Activated naive CD4-positive, alpha-beta T cell (primary cell): ENCODE measurements at places on chromosomes 2 and 18.

GRCh38 chr2:158745067-158745865, 49.9 kb upstream of the DAPL1 start:
- DNase-seq: no peak

DNA sequence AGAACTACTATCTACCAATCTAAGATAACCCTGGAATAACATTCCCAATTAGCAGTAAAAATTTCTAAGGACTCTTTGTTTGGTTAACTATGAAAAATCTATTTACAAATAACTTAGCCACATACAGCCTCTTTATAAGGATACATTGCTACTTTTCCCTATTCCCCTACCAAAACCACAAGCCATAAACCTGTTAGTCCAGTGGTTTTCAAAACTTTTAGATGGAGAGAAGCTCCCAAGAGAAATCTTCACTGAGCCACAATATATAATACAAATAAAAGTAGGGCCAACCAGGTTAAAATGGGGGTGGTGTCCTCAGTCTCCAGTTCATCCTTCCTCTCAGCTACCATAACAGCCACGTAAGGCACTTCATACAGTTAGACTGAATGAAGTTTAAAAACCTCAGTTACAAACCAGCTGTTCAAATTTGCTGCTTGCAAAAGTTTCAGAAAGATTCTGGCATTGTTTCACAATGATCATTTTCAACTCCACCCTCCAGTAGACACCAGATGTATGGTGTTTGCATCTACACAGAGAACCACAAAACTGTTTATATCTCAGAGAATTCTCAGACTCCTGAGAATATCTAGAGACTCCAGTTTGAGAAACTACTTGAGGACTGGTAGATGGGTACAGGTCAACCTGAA, 26.0 kb downstream of the SOS1 start:
- no peak for DNase-seq

GRCh38 chr2:156300337-156300736, 32.2 kb downstream of the NR4A2 start:
- no peak for DNase-seq

- no peak for DNase-seq
Measured at GRCh38 chr2:102387763-102388546, 32.4 kb downstream of the IL18R1 start.

- DNase-seq: no peak
Measured at GRCh38 chr2:27308359-27308881, at the start of gene UCN. Gene UCN, minus strand, starts transcription at chr2:27308445. Its CDS starts 550 bp downstream, at chr2:27307895.

- no peak for DNase-seq
Measured at GRCh38 chr2:85269959-85270358, 57.8 kb downstream of the TGOLN2 start.

- no peak for DNase-seq
Measured at GRCh38 chr2:79715338-79715737, 202.5 kb downstream of the CTNNA2 start.

DNA sequence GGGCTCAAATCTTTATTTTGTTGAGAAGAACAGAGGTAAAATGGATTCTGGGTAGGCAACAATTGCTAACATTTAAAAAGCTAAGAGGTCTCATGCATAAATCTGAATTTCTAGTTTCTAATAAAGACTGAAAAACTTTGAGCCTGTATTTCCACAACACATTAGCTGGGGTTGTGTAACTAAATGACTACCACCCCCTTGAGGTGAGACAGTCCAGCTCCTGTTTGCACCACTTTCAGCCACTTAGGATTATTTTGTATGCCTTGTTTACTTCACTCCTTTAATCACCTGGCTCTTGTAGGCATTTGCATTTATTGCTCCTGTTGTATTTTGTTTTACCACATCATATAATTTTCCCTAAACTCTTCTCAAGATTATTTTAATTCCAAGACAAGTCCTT, 376.6 kb downstream of the PTH2R start:
- DNase-seq: no peak

GRCh38 chr2:227606476-227606875, 7.8 kb downstream of the SCYGR2 start:
- DNase-seq: no peak

GRCh38 chr18:26457611-26458353, 90.6 kb downstream of the KCTD1 start:
- DNase-seq: no peak

DNA sequence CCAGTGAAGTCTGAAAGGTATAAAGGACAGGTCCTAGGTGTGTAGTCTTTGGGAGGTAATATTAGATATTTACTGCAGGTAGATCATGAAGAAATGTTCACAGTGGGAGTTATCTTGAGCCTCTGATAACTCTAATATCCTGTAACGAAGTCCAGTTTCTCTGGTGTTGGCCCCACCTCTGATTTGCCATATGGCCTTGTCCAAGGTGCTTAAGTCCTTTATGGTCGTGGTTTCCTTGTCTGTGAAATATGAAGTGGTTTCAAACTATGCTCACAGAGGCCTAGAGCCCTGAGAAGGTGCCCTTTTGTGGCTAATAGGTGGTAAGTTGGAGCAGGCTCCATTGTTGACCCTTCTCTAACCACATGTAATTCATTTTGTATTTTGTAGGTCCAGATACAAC, 190.7 kb downstream of the ICOS start:
- no peak for DNase-seq

- DNase-seq: no peak
Measured at GRCh38 chr2:215914054-215914776, 99.1 kb downstream of the MREG start.

DNA sequence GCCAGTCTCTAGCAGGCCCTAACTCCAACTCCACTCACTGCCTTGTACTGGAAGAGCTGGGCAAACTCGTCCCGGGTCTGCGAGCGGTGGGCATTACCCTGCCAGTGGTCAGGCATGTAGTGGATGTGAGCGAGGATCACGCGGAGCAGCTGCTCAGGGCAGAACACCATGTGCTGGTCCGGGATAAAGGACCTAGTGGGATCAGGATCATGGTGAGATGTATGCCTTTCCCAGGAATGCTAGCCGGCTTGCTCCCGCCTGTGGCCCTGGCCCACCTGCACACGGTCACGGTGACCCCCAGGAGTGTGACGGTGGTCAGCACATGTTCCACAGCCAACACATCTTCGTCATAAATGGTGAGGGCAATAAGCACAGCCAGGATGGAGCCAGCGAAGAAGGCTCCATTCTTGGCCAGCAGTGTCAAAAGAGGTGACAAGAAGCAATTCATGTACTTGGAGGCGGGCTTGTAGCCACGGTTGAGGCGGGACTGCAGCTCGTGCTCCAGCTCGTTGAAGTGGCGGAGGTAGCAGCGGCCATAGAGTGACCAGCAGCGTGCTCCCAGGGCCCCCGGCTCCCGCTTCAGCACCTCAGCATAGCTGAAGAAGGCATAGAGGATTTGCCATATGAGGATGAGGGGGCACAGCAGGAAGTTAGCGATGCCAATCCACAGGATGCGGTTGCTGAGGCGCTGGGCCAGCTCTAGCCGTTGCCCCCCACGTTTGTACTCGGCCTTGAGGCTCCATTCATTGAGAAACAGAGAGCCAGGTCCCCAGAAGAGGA, 5.3 kb upstream of the ABCB6 start:
- no peak for DNase-seq

DNA sequence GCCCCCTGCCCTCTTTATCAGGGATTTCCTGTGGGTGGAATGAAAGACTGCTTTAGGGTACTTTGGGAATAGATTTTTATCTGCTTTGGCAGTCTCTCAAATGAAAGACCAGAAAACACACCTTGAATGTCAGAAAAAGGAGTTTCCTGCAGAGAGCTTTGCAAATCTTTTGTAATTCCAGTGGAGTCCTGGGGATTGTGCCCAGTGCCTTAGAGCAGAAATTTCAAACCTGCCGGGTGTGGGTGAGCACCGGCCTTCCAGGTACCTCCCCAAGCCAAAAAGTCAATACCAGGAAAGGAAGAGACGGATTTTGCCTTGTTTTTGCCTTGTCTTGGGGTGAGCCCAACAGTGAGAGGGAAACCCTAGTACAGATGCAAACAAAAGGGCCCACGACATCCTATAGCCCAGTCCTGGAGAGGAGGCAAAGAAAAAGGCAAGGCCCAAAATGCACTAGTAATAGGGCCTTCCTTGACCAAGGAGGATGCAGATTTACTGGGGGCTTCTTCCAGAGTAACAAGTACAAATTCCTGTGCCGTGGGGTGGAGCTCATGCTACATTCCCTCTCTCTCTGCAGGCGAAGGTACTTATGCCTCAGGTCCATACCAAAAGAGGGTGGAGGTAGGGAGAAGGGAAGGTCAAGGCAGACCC, 36.4 kb downstream of the FOXI3 start:
- DNase-seq: no peak

- DNase-seq: no peak
Measured at GRCh38 chr2:6008186-6008585, 316.0 kb downstream of the SOX11 start.

GRCh38 chr2:199462956-199463692, 5.4 kb upstream of the SATB2 start:
- peak; percentile 33 for DNase-seq

GRCh38 chr18:8834881-8835280, 129.5 kb downstream of the MTCL1 start:
- no peak for DNase-seq

DNA sequence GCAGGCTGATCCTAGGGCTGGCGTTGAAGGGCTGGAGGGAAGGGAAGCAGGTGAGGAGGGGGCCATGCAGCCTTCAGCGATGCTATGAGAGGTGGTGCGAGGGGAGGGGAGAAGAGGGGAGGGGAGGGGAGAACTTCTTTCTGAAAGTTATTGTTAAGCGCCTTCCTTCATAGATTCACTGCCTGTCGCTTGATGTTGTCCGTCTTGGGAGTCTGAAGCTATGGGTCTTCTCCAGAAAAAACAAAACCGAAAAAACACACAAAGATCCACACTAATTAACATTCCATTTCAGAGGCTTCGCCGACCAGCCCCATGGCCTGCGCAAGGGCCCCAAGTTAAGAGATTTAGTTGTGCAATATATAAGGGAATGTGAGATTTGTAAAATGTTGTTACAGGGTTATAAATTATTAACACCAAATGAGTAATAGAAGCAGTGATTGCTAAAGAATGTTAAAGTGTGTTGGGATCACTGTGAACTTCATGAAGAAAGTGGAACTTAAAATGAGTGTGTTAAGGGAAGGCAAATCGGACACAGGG, 758 bp downstream of the CFAP221 start:
- no peak for DNase-seq

DNA sequence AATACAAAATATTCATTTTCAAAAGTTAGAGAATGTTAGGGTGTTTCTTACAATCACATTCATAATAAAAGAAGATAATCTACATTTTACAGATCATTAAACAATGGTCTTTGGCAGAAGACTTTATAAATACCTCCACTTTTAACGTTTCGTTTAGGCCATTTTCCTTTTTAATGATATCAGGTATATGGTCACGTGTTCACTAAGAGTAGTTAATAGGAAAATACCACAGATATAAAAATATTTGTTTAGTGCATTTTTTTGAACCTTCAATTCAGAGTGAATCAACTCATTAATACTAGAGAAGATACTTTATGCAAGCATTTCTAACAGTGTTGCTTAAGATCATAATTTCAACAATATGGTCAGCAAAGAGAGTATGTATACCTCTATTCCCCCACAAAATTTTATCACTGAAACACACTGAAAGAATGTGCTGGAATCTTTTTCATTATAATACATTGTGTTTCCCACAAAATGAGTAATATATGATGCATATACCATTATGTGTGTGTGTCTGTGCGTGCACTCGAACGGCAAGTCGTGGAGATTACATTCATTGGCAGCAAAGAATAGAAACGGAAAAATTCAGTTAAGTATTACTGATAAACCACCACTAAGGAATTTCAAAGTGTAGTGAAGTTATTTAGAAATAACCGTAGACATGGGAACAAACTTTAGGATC, 319.9 kb upstream of the THUMPD2 start:
- no peak for DNase-seq

DNA sequence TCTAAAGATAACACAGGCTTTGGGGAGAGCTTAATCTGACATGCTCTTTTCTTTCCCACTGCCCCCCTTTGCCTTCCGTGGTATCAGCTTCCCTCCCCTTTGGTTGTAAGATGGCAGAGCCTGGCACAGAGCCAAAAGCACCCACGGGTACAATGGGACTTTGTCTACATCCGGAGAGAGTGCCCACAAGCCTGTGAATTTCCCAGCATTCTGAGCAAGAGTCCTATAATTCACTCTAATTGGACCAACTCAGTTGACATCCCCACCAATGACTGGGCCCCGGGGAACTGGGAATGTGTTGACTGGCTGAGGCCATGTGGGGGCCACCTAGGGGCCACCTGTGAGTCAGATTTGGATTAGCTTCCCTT, 20.1 kb upstream of the C2orf72 start:
- no peak for DNase-seq

DNA sequence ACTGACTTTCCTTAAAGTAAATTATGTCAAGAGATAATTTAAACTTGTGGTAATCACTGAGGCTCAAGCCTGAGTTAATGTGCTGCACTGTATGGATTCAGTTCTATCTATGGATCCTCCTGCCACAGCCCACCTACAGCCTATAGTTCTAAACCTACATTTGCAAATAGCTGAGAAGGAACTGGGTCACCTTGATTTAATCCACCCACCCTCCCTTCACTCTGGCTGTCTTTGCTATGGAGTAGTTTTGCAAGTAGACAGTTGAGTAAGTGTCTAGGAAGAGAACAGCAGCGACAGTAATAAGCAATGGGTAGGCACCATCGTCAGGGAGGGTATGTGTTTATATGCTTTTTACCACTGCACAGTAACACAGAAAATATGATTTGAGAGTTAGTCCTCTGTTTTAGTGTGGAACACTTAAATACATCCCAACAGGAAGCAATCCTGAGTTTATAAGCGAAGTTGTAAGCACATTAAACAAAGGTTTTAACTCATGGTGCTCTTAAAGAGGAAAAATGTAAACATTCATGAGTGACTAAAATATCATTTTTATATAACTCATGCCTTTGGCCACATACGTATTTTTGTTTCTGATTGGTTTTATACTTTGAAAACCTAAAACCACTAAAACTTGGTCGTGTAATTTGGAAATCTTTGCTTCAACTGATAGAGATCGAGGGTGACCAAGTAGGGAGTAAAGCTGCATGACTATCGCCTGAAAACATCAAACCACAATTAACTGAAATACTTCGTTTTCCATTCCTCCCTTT, 36.3 kb upstream of the CHRNA1 start:
- DNase-seq: no peak

DNA sequence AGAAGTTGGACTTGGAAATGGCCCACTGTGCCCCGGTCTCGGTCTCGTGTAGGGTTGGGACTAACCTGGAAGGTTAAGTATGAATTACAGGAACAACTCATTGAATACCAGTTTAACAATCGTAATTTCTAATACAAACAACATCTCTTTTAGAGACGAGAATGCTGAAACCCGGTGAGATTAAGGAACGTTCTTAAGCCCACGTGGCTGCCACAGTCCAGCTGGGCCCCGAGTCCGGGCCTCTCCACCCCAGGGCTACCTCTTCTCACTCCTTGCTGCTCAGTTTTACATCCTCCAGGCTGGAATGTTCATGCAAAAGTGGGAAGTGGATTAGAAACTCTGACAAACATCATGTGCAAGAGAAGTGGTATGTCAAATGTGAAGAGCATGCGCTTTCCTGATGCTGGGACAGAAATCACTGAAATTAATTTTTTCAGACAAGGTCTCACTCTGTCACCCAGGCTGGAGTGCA, 29.4 kb downstream of the NGEF start:
- no peak for DNase-seq

- no peak for DNase-seq
Measured at GRCh38 chr2:10620481-10620880, 69.3 kb downstream of the NOL10 start.
